ENCODE measurements at places on chromosomes 5 and 9.

DNA sequence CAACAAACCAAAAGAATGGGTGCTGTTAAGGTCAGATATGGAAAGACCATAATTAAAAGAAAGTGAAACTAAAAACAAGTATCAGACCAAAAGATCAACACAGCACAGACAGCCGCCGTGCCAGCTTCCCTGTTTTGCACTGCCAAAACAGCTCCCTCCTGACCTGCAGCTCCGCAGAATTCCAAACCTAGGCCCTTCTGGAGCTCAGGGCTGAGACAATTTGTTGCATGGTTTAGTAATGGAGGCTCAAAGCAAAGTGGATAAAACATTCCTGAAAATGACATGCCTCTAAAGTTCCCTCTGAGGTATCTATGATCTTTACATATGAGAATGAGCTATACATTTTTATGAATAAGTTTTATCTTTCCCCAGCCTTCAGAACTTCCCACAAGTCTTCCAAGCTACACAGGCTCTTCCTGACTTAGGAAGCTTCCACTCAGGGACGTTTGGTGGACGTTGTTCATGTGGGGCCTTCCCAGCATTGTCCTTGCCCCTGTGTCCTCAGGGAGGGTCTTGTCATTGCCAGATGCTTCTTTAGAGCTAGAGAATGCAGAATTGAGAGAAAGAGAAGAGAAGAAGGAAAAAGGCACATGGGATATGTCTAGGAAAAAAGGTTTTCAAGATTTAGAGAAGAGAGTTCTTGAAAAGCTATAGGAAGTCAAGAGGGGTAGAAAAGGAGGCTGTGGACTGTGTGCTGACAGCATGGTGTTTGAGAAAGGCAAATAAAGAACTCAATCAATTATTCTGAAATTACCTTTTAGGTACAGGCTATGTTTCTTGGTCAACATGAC is 28.4 kb upstream of the SSBP2 start:
- DNase-seq, result no peak

DNA sequence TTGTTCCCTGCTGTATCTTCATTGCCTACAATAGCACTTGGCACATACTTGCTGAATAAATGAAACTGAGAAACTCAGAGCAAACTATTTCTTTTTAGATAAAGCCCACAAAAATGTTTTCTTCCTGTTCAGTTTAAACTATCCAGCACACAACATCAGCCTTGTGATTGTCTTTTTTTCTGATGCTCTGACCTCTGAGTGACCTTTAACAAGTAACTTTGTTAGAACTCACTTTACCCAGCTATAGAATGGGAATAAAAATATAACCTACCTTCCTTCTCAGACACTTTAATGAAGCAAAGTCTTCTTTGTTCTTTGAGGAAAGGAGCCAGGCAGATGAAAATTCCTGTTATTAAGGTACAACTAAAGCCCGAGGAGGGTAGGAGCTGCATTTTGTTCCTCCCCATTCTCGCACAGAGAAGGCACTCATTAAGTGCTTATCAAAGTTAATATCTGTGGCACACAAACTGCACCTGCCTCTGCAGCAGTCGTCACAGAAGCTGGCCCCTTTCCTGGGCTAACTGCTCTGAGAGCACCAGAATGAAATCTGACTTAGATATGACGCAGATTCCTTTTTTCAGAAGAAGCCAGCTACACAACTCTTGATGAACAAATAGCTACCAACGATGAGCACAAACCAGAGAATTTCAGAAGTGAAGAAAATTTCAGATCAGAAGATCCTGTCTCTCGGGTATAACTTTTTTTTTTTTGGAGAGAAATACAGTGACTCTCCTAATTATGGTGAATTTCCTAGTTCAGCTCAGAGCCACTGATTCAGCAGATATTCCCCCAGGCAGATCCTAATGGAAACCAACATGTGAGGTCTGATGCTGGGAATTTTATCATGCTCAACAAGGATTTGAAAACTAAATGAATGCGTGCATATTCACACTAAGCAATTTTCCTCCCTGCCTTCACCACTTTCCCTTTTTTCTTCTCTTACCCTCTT is 31.0 kb upstream of the NR3C1 start:
- no peak for DNase-seq

DNA sequence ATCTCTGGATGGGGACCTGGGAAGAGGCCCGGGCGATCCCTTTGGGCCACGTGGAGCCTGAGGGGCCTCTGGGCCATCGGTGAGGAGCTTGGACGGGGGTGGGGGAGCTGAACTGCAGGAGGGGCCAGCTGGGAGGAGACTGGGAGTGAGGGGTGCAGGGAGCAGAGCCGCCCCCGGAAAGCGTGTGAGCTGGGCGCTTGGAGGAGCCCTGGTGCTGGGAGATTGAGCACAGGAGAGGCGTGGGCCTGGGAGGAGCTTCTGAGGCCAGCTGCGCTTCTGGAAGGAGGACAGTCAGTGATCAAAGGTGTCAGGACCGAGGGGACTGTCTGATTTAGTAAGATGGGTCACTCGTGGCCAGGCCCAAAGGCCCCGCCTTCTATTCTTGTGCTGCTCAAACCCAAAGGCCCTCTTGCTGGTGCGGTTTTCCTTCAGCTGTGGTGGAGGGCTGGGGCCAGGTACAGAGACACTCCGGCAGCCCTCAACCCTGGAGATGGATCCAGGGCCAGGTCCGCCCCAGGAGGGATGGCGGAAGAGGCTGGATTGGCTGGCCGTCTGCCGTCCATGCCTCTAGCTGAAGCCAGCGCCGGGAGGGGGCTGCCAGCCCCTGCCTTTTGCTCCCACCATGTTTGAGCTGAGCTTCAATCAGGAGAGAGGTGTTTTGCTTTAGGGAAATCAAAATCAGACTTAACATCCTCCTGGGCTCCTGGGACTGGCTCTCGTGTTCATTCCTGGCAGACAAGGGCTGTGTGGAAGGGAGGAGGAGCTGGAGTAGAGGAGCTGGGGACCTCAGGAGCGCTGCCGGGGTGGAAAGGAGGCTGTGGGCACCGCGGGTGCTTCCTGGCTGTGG is 21.6 kb downstream of the NCS1 start:
- DNase-seq, result no peak

- peak; percentile 76 for DNase-seq
Measured at GRCh38 chr5:138491669-138492559, 26.6 kb downstream of the EGR1 start.

- DNase-seq, result no peak
Measured at GRCh38 chr5:14810282-14810681, 61.3 kb downstream of the ANKH start.

- DNase-seq, result no peak
Measured at GRCh38 chr5:10233505-10233904, 16.2 kb downstream of the ATPSCKMT start.

DNA sequence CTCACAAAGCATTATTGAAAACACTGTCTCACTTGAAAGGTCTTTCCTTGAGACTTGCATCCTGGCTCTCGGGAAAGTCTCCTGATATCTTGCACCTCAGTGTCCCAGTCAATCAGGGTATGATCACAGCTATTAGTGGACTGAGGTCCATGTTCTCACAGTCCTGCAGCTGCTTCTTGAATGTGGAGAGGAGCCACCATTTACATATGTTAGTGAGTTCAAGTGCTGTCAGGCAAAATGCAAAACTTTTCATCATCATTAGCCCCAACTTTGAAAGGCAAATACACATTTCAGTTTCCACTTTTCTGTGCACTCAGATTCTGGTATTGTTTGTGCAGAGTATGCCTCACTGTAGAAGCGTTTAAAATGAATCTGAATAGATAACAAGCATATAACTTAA is 111.6 kb downstream of the SNX18 start:
- no peak for DNase-seq

DNA sequence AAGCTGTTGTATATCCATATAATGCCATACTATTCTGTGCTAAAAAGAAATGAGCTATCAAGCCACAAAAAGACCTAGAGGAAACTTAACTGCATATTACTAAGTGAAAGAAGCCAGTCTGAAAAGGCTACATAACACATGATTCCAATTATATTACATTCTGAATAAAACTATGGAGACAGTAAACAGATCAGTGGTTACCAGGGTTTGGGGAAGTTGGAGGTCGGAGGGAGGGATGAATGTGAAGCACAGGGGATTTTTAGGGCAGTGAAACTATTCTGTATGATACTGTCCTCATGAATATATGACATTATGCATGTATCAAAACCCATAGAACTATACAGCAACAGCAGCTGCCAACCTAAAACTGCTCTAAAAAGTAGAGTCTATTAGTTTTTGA is 5.6 kb upstream of the RFK start:
- no peak for DNase-seq

DNA sequence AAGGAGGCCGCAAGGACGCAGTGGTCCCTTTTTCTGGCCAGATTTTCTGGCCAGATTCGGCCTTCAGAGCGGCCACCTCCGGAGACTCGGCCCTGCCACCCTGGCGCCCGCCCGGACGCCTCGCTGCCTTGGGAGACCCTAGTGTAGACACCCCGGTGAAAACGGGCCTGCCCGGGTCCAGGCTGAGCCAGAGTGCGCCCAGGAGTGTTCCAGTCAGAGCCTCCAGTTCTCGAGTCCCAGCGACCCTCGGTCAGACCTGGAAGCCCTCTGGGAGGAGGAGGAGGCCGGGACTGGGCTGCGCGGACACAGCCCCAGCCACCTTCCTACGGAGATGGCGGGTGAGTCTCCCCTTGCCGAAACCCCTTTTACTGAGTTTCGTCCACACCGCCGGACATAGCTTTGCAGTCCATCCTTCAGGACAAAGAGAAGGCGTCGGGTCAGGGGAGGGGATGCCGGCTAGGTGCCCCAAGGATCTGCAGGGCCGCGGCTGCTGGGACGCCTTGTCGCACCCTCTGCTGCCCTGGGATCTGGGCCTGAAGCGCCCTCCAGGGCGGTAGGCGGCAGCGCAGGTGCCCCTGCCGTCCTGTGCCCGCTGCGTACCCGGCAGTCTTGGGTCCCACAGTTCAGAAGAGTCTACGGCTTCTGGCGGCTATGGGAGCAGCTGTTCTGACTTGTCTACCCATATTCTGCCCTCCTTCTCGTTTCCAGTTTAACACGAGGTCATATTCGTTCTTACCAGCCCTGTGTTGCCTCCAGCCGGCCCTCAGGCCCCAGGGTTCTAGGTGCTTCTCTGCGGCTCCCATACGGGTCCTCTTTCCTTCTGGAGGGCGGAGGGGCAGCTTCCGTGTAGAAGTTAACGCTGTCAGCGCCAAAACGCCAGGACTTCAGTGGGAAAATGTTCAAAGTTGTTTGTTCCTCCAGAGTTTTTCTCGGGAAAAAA is 1771.7 kb upstream of the CDH9 start:
- no peak for DNase-seq

DNA sequence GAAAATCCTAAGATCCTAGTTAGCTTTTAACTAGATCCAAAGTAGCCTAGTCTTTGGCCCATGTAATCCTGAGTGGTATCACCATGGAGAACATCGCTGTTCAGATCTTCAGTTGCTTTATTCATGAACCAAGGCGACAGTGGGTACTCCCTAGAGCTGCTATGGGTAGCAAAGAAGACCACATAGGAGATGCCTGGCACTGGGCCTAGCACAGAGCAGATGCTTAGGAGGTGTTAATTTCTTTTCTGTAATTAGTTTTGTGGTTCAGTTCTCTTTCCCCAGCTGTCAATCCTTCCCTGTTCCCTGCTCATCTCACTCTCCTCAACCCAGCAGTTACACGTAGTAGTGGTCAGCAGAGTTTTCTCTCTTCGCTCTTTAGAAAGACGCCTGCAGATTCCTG is 9.3 kb downstream of the CAST start:
- DNase-seq, result no peak

GRCh38 chr5:173721601-173722232 is 105.3 kb upstream of the BOD1 start:
- no peak for DNase-seq

DNA sequence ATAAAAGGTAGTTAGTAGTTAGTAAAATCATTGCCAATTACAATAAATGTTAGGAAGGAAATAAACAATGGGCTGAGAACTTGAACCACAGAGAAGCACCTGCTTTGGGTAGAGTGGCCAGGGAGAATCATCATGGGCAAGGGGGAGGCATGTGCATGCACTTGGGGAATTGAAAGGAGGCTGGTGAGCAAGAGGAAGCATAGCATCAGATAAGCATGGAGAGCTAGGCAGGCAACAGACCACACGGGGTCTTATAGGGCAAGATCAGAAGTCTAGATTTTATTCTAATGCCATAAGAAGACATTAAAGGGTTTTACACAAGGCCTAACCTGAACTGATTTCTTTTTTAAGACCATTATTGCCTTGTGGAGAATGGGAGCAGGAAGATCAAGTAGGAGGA is 93.4 kb downstream of the PIP5K1B start:
- no peak for DNase-seq

DNA sequence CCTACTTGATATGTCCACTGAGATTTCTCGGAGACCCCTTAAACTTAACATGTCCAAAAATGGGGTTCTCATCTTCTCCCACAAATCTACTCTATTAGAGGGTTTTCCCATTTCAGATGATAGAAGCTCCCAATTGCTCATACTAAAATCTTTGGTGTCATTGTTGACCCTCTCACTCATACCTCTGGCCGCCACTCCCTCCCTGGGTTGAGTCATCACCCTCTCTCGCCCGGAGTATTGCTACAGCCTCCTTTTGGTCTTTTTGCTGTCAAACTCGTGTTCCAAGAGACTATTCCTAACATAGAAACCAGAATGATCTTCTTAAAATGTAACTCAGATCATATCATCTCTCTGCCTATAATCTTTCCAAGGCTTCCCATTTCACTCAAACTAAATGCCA is 91.0 kb upstream of the GNAQ start:
- DNase-seq, result no peak

- DNase-seq, result no peak
Measured at GRCh38 chr5:17103461-17103860, 114.0 kb upstream of the BASP1 start.
